Glomerular endothelial cell (primary cell): ENCODE measurements at places on chromosomes 4 and X.

DNA sequence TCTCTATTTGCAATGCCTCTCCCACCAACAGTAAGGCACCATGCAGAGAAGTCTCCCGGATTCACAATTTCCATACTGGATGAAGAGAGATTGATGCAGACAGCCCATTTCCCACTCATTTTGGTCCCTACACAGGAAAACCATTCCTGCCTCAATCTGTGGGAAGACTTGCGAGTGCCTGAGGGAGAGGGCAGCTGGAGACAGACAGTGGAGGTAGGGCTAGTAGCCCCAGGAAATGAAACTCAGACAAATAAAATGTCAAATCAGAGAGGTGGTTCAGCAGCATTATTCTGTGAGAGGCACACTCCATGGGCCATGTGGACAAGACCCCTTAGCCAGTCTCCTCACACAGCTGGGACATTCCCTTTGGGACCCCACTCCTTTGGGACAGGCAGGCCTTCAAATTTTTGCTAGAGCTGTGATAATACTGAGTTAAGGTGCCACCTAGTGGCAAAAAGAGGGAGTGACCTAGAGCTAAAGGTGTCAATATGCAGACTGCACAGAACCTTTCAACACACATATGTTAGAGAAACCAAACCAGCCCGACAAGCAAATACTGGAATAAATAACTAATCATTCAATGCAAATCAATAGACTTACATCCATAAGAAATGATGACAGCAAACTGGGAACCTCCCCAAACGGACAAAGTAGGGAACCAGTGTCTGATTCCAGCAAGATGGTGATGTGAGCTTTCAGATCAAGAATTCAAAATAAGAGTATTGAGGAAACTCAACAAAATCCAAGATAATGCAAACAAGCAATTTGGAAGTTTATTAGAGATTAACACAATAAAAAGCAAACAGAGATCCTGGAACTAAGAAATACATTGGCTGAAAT, 1865.3 kb upstream of the AGA start:
- peak; percentile 2 for DNase-seq

DNA sequence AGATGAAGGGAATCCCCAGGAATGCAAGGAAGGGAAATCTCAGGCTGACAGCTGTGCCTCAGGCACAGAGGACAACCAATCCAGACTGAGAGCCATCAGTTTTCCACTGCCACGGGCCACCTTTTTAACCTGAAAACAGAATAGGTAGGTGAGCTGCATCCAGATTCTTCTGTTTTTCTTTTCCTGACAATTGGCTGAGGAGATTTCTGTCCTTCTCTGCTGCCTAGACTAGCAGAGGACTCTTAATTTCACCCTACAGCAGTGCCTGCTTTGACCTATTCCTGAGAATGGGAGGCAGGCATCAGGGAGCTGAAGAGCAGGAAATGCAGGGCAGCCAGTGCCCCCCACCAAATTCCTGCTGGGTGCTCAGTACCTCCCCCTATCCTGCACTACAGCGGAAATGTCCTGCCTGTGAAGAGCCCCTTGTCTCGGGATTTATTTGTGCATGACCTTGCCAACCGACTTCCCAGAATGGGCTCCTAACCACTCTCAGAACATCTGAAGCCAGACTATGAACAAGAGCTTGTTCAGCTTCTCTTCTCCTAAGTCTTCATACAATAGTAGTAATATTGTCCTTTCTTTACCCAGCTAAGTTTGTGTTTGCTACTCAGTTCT, 65.1 kb downstream of the CASK start:
- DNase-seq = no peak

DNA sequence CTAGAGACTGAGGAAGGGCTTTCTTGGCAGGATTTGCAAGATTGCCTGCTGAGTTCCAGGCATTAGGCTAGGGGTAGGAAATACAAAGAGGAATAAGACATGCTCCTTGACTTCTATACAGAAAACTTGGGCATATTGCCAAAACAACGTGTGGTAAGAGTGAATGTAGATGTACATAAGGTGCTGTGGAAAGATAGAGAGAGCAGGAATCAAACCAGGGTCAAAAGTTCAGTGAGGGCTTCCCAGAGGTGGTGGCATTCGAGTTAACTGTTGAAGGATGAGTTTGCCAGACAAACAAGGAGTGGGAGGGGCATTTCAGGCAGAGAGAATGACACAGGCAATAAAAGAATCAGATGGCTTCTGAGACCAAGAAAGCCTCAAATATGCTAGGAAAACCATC, 187.9 kb downstream of the KDR start:
- no peak for DNase-seq

DNA sequence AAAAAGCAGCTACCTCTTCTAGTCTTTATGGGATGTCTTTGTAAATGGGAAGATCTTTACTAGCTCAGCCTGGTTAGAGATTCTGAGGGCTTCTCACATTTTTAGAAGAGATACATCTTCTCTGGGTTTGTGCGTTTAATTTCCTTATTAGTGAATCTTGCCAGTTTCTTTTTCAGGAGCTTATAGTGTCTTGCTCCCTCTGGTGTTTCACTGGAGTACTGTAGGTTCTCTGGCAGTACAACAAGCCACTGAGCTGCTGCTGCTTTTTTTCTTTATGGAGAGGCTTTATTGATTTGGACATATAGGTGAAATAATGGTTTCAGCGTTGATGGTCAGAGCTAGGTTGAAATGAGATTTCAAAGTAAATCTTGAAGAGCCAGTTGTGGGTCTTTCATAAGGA, 82.9 kb downstream of the LAS1L start:
- DNase-seq = no peak

DNA sequence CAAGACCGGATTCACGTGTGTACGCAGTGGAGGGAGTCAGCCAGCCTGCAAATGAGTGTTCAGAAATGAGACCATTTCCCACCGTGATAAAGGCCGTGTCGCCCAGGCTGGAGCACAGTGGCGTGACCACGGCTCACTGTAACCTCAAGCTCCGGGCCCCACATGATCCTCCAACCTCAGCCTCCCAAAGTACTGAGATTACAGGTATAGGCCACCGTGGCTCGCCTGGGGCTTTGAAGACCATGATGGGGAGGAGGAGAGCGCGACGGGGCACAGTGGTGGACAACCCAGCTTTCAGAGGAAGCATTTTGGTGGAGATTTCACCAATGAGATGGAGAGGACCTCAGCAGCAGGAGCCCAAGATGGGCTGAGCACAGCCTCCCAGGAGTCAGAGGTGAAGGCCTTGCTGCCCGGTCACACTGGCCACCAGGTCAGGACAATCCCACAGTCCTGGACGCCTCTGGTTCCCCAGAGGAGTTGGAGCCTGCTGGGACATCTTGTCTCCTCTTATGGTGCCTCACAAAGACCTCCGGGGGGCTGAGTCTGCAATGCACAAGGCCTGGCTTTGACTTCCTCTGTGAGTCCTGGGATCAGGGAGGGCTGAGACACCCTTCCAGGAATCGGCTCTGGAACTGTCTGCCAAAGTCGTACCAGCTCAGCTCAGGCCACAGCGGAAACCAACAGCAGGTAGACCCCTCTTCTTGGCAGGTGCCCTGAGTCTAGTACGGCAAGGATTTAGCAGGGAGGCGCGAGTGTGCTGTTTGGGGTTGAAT, 22.4 kb upstream of the MXD4 start:
- no peak for DNase-seq

DNA sequence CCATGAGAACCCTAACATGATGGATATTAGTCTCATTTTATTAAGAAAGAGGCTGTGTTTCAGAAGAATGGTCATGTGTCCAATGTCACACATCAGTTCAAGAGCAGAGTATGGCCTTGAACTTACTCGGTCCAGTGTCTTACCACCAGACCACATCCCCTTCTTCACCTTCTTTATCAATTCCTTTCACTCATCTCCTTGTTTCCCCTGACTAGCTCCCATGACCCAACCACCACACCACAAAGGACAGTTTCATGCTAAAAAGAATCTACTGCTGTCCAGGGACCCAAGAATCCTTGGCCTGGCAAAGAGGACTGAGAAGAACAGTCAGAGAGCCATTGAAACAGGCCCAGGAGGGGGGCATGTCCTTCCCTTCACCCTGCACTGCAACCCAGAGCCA, 33.6 kb upstream of the MSN start:
- DNase-seq = no peak

DNA sequence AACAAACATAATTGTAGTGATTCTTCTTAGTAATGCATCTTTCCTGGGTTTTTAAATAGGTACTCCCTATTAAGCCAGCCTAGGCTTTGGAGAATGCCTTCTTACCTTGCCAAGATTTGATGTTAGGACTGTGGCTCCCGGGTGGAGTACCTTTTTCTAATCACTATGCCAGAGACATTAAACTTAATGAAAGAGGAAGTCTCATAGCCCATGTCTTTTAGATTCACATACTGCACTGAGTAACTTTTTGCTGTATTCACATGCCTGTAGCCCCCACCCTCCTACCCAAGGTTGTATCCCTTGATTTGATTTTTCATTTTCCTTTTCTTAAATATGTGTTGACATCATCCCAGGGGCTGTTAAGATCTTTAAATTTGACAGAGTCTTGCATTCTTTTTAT, 104.2 kb upstream of the TLR2 start:
- no peak for DNase-seq
